Stimulated activated CD8-positive, alpha-beta memory T cell treated with anti-CD3 and anti-CD28 coated beads, Interleukin-4, amount 100 ng/mL, for 4 hours (primary cell): ENCODE measurements at places on chromosomes 1 and 21.

- no peak for DNase-seq
These were observed 31.7 kb downstream of the PRMT2 start for GRCh38 chr21:46666941-46667740.

- no peak for DNase-seq
These were observed 39.4 kb upstream of the GADD45A start for GRCh38 chr1:67645495-67646144.

GRCh38 chr1:228168563-228169270 lies 3.1 kb downstream of the IBA57 start:
- DNase-seq = no peak

DNA sequence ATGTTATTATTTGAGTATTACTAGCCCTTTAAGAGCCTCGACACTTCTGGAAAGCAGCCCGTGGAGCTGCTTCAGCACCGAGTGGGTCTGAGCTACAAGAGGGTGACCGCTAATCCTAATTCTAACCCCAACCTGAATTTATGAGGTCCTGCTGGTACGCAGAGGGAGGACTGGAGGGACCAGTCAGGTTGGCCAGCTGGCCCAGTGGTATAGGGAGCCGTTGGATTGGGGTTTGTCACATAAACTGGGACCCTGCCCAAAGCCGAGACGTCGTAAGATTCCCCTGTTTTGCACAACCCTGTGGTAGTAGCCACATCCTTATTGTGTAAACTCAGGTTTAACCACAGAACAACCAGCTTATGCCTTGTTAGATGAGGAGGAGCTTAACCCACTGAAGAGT lies 60.8 kb upstream of the F3 start:
- DNase-seq = no peak

DNA sequence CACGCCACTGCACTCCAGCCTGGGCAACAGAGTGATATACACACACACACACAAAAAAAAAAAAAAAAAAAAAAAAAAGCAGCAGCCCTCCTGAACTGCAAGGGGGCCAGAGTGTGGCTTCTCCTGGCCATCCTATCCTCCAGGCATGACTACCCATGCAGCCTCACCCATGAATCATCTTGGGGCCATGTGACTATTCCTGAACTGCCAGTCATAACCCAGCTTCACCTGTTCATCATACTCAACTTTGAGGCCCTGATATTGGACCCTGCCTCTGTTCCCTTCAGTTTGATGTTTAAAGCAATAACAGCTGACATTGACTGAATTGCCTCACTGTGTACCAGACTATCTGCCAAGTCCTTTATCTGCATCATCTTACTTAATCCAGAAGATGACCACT lies 2.8 kb upstream of the HPCAL4 start:
- DNase-seq = no peak

GRCh38 chr1:182270731-182271130 lies 120.9 kb downstream of the GLUL start:
- DNase-seq = no peak

DNA sequence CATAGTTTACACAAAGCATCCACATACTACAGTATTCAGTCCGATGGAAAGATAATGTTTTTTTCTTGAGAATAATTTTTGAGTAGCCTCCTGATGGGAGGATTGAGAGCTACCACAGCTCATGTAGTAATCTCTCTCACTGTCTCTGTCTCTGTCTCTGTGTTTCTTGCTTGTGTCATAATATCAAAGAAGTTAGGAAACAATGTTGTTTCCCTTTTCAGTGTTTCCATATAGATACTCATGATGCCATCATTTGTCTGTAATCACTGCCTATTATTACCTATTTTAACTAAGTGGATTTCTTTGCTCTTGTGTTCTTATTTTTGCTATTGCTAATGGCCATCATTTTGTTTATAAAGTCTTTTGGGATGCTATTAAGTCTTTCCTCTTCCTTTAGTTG lies 367.7 kb downstream of the NEGR1 start:
- no peak for DNase-seq

- DNase-seq = no peak
These were observed 233.5 kb downstream of the OMA1 start for GRCh38 chr1:58312971-58313563.

- DNase-seq = no peak
These were observed 7.1 kb upstream of the THEM5 start for GRCh38 chr1:151860504-151861187.

- DNase-seq = no peak
These were observed 8.4 kb downstream of the PPP2R5A start for GRCh38 chr1:212293579-212293978.

DNA sequence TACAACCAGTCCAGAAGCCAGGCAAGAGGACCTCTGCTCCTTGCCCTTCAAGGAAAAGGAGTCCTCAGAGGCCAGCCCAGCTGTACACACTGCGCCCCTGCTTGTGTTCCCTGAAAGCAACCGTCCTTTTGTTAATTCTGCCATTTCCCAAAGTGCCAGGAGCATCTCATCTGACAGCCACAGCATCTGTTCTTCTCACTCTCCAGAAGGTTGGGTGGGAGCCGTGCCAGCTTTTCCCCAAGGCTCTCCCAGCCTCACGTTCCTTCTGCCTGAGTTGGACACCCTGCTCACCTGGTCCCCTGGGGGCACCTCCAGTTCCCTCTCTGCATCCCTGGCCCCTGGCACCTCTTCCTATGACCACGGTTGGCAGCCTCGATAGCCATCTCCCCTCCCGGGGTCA lies 10.5 kb upstream of the CNTN2 start:
- DNase-seq = no peak

GRCh38 chr1:183039985-183040447 lies 16.8 kb downstream of the LAMC1 start:
- DNase-seq = no peak

DNA sequence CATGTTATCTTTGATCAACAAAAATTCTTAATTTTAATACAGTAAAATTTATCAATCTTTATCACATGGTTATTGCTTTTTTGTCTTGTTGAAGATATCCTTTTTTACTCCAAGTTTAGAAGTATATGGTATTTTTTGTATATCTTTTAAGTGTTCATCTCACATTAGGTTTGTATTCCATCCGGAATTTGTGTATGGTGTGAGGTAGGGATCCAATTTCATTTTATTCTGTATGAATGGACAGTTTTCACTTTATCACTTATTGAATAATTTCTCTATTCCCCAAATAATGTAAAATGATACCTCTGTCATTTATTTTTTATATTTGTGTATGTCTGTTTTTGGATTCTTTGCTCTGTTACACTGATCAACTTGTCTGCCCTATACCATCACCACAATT lies 25.3 kb downstream of the NFIA start:
- no peak for DNase-seq

DNA sequence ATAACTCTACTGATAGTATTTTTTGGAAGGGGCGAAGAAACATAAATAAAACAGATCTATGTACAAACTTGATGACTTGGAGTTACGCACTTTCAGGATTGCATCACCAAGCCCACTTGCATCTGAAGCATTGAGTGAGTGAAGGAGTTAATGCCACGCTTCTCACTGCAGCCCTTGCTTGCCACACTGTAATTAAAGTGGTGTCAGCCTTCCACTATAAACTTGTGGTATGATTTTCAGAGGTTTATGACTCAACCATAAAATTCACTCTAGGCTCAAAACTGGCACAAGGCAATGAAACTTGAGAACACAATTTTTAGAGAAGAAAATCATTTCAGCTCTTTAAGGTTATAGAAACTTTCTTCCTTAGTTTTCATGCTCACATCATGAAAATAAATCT lies 93.9 kb upstream of the PRMT6 start:
- DNase-seq = no peak

DNA sequence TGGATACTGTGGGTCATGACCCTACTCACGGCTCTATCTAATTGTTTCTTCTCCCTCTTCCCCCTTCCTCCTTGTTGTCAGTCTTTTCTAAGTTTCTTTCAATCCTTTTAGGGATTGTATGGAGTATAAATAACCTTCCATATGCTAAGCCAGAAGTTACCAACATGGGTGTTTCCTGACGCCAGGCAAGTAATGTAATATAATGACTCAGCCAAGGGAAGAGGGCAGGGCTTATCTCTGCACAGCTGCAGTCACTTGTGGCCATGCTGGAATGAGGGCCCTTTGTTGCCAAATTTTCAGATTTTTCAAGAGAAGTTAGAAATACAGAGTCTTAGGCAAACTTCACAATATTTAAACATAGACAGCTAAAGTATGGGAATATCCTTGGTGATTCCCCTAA lies 194.6 kb downstream of the ST6GALNAC3 start:
- no peak for DNase-seq

DNA sequence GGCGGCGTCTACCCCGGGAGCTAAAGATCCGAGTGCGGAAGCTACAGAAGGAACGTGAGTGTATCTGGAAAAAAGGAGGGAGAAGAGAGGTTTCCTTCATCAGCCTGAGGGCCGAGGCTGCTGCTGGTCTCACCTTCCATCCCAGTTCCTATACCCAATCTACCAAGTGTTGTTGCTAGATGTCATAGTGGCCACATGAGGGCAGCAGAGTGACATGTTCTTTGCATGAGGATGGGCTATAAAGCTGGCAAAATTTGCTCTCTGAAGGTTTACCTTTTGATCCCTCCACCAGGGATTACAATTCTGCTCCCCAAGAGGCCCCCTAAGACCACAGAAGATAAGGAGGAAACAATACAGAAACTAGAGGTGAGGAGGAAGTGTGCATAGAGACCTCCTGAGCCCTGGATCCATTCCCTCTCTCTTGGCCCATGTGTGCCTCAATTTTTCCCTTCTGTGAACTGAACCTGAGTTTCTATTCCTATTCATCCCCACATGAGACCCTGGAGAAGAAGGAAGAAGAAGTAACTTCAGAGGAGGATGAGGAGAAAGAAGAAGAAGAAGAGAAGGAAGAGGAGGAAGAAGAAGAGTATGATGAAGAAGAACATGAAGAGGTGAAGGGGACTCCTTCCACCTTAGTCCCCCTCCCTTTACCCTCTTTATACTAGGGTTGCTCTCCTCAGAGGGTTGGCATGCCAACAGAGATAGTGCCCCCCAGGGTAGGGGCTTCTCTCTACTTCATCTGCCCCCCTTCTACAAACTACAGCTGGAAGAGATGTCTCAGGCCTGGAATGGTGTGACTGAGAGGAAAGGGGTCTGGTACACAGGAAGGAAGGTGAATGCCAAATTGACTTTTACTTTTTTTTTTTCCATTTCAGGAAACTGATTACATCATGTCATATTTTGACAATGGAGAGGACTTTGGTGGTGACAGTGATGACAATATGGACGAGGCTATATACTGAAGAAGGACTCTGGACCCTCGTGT lies 13.3 kb downstream of the POLR3GL start:
- no peak for DNase-seq

DNA sequence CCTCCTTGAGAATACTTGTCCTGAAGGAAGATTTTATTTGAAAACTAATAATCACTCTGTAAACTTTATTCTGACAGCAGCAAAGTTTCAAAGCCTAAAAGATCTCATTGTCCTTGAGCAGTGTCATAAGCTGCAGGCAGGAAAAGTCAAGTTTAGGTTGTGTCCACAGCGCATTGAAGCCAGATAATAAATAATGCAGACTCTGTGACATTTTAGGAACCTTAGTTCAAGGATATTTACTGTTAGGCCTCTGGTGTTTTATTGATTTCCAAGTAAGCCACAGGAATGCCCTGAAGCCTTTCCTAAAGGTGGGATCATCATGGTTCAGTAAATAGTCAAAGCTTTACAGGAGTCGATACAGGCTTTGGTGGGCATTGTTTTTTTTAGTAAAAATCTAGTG lies 356.4 kb upstream of the SGIP1 start:
- no peak for DNase-seq

DNA sequence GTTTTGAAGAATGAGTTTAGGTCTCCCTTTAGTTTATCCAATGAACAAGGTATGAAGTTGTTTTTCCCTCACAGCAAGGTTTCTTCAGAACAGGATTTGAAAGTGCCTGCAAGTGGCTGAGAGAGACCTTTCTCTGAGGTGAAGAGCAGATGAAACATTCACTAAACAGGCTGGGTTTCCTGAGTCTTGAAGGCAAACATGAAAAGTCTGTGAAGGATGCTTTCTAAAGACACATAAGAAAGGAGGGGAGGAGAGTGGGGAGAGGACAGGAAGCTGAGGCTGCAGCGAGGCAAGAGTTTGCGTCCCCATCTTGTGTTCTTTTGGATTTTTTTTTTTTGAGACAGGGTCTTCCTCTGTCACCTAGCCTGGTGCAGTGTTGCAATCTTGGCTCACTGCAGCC lies 95.7 kb upstream of the SIM2 start:
- DNase-seq = no peak

DNA sequence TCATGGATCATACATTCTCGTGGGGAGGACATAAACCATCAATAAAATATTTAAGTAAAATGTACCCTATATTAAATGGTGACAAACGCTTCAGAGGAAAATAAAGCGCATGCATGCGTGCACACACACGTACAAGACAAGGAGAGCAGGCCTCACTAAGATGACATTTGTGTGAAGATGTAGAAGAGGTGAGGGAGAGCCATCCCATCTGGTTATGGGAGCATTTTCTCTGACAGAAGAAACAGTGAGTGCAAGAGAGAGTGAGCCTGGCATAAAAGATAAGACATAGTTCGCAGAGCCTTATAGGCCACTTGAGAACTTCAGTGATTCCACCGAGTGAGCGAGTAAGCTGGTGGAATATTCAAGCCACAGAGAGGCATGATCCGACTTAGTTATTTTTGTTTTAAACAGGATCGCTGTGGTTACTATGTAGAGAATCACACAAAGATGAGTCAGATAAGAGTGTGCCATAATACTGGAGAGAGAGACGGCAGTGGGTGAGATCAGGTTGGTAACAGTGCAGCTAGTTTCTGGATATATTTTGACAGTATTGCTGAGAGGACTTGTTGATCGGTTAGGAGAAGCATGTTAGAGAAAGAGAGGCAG lies 624.2 kb downstream of the PLPP3 start:
- no peak for DNase-seq

GRCh38 chr1:246181241-246181640 lies 325.8 kb downstream of the SMYD3 start:
- DNase-seq = no peak

DNA sequence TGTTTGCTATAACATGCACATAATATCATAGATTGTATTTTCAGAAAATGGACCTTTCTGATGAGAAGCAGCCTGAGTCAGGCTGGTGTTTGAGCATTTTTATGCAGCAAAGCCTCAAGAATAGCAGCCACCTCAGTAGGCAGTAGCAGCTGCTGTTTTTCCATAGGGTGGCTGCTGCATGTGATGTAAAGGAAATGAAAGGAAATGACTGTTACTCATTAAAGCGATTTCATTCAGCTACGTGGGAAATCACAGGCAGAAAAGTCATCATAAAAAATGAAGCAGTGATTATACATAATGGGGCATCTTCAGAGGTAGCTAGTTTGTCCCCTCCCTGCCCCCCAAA lies 110.4 kb downstream of the PATJ start:
- DNase-seq = no peak

DNA sequence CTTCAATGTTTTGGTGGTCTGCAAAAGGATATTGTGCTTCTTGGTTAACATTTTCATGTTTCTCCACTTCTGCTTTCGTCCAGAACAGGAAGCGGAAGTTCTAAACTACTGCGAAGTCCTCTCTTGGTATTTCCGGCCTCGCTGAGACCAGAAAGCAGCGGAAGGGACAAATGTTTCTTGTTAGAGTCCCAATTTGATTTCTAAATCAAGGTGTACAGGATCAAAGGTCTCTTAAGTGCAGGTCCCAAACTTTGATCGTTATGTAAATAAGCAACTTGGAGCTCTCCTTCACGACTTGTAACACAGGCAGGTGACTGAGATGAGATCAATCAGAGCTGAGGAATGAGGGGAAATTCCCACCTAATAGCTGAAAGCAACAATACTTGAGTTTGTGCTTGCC lies 40.1 kb upstream of the HMCN1 start:
- DNase-seq = no peak
